ENCODE measurements at places on chromosomes 16 and 17. TPM values are rescaled to one million over a fixed set of nuclear protein-coding genes. Genes with fewer than 3 reads are reported as not detected.

DNA sequence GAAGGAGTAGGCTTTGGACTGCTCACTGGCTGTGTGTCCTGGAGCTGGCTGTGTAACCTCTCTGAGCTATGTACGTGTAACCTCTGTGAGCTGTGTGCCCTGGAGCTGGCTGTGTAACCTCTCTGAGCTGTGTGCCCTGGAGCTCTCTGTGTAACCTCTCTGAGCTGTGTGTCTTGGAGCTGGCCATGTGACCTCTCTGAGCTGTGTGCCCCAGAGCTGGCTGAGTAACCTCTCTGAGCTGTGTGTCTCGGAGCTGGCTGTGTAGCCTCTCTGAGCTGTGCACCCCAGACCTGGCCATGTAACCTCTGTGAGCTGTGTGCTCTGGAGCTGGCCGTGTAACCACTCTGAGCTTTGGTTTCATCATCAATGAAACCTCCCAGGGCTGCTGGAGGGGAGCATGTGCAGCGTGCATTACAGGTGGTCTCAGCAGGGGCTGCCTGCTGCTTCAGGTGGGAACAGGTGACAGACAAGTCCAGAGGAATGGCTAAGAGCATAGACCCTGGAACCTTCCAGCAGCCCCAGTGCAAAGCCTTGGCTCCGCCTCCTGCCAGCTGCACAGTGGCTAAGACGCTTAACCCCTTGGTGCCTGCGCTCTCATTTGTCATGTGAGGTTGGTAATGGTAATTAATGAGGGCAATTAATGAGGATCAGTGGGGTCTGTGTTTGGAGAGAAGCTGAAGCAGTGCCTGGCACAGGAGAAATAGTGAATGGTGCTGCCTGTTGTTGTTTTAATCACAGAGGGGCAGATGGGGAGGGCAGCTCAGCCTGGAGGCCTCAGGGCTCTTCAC, 86.7 kb downstream of the KATNIP start:
- H3K4me1 ChIP-seq: no peaks in the 10 kb centered on the region
- no peak overlapping the region for H3K4me3 ChIP-seq
- no peaks in the 10 kb centered on the region for H3K36me3 ChIP-seq

Gene TMC6
- 351 TPM for total RNA-seq

DNA sequence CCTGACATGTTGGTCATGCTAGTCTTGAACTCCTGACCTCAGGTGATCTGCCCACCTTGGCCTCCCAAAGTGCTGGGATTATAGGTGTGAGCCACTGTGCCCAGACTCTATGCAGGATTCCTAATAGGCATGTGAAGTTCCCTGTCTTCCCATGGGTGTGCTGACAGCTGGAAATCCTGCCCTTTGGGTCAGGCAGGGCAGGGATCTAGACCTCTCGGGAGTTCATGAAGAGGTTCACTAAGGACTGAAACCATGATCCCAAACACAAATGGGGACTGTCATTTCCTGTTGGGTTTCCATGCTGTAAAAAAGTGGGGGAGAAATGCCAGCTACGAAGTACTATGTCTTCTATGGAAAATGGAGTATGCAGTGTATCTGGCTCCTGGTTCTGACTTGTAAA, 52.1 kb downstream of the HIC1 start:
- H3K27ac ChIP-seq: no peak overlapping the region
- DNase-seq: no peak
- H3K27me3 ChIP-seq: no peaks in the 10 kb centered on the region
- H3K4me1 ChIP-seq: no peaks in the 10 kb centered on the region

Gene SPATA32
- total RNA-seq: not detected

Gene ABCA10
- total RNA-seq: 0.16 TPM

DNA sequence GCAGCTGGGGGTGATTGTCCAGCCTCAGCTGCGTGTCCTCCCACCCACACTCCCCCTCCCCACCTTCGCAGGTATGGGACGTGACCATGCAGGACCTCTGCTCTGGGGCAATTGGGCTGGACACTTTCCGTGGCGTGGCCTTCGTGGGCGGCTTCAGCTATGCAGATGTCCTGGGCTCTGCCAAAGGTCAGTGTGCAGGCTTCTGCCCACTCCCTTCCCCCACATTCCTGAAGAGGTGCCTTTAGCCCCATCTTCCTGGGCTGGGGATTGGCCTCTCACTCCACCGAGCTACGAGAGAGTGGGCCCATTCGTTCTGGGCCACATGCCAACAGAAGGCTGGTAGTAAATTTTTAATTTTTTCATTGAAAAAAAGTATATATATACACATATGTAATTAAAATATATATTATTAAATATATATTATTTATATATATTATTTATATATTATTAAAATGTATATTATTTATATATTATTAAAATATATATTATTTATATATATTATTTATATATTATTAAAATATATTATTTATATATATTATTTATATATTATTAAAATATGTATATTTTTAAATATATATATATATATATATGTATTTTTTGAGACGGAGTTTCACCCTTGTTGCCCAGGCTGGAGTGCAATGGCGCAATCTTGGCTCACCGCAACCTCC, 18.5 kb downstream of the PFAS start:
- H3K4me1 ChIP-seq: peaks cover 4% of the 10 kb centered on the region
- DNase-seq: peak; percentile 23
- H3K4me3 ChIP-seq: no peak overlapping the region
- peaks cover 77% of the 10 kb centered on the region for H3K36me3 ChIP-seq
- no peaks in the 10 kb centered on the region for H3K27me3 ChIP-seq
- no peak overlapping the region for H3K27ac ChIP-seq

Gene CLEC18B
- total RNA-seq: 6.5 TPM

Gene DNAH9
- total RNA-seq: not detected

- H3K4me1 ChIP-seq: peaks cover 34% of the 10 kb centered on the region
- peak; percentile 70 for DNase-seq
- peaks cover 6% of the 10 kb centered on the region for H3K27me3 ChIP-seq
- no peaks in the 10 kb centered on the region for H3K36me3 ChIP-seq
- no peak overlapping the region for H3K27ac ChIP-seq
- H3K4me3 ChIP-seq: no peak overlapping the region
Observed at GRCh38 chr17:82668631-82669099, 20.4 kb upstream of the WDR45B start.

- no peak overlapping the region for H3K27ac ChIP-seq
- H3K27me3 ChIP-seq: peaks cover 10% of the 10 kb centered on the region
- no peaks in the 10 kb centered on the region for H3K36me3 ChIP-seq
- no peaks in the 10 kb centered on the region for H3K4me1 ChIP-seq
Observed at GRCh38 chr17:73874008-73874720, 229.9 kb upstream of the SDK2 start.

Gene TMEM100
- total RNA-seq: 0.20 TPM

DNA sequence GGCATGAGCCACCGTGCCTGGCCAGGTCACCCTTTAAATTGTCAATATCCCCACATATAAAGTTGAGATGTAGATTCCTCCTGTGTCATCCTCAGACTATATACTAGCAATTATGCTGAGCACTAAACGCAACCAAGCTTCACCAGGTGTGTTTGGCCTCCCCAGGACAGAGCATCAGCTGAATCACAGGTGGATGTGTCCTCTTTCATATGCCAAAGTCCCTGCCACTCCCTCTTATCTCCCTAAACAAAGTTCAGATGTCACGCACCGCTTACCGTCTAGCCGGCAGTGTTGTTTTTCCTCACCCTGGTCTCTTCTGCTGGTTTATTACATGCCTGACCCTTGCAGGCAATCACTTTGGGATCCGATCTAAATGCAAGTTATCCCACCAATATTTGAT, 43.8 kb upstream of the ARHGAP44 start:
- DNase-seq: no peak
- H3K27me3 ChIP-seq: peaks cover 5% of the 10 kb centered on the region
- H3K4me1 ChIP-seq: no peaks in the 10 kb centered on the region
- no peak overlapping the region for H3K4me3 ChIP-seq
- H3K36me3 ChIP-seq: no peaks in the 10 kb centered on the region

All from K562 (cell line).